ENCODE measurements at places on chromosomes 6 and 20. TPM values are rescaled to one million over a fixed set of nuclear protein-coding genes. Genes with fewer than 3 reads are reported as not detected.

DNA sequence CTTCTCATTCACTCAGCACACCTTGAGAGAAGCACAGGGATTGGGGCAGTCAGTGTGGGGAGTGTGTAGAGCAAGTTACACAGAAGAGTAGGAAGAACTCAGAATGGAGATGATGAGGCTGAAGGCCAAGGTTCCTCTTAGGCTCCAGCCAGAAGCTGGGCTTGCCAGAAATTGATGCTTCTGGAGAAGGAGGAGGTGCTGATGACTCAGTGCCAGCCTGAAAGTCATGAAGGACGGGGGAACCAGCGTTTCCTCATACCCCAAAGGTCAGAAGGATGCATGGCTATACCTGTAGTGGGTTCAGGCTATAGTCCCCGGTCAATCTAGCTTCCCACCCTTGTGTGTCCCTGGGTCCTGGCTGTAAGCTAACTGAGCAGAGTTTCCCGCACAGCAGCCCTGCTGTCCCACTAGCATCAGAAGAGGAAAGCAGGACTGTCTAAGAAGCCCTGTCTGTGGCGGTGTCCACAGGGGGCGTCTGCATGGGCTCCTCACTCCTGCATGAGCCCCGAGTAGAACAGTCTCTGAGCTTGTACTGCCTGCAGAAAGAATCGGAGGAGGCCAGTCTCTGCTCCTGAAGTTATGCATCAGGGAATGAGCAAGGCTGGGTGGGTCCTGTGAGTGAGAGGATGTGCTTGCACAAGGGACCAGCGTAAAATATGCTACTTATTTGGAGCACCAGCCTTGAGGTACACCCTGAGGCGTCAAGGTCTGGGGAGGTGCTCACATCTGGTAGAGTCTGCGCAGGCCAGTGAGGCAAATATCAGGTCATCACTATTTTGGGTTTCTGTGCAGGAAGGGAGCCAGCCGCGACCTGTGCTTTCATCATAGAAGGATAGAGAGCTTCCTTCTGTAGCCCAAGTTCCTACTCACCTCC, 148.5 kb downstream of the MRPL14 start:
- H3K27me3 ChIP-seq = peaks cover 25% of the 10 kb centered on the region
- H3K27ac ChIP-seq = no peak overlapping the region
- no peaks in the 10 kb centered on the region for H3K36me3 ChIP-seq

MPC1 gene
- 19.1 TPM for total RNA-seq

ADISSP gene
- 55.5 TPM for total RNA-seq

DNA sequence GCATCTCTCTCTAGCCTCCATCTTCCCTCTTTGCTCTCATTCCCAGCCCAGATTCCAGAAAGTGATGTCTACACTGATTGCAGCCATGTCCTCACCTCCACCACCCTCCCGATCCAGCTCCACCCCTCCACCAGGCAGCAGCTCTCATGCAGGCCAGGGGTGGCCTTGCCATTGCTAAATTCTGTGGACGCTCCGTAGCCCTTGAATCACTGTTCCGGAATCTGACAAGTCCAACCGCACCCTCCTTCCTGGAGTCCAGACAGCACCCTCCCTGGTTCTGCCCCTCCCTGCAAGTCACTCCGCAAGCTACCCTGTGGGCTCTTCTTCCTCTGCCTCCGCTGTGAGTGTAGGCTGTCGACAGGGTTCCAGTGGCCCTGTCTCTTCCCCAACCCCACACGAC, 26.2 kb downstream of the TNXB start:
- no peak overlapping the region for H3K27ac ChIP-seq
- H3K36me3 ChIP-seq = no peaks in the 10 kb centered on the region
- DNase-seq = no peak
- H3K4me1 ChIP-seq = peaks cover 11% of the 10 kb centered on the region
- no peak overlapping the region for H3K4me3 ChIP-seq

GRCh38 chr6:156425359-156426020, 351.7 kb upstream of the ARID1B start:
- no peaks in the 10 kb centered on the region for H3K36me3 ChIP-seq
- peaks cover 22% of the 10 kb centered on the region for H3K4me1 ChIP-seq

- DNase-seq = no peak
- peaks cover 2% of the 10 kb centered on the region for H3K27me3 ChIP-seq
- H3K36me3 ChIP-seq = no peaks in the 10 kb centered on the region
- H3K4me1 ChIP-seq = no peaks in the 10 kb centered on the region
These were observed 56.5 kb upstream of the TENT5A start for GRCh38 chr6:81808851-81809570.

EPPIN gene
- total RNA-seq = not detected

DNA sequence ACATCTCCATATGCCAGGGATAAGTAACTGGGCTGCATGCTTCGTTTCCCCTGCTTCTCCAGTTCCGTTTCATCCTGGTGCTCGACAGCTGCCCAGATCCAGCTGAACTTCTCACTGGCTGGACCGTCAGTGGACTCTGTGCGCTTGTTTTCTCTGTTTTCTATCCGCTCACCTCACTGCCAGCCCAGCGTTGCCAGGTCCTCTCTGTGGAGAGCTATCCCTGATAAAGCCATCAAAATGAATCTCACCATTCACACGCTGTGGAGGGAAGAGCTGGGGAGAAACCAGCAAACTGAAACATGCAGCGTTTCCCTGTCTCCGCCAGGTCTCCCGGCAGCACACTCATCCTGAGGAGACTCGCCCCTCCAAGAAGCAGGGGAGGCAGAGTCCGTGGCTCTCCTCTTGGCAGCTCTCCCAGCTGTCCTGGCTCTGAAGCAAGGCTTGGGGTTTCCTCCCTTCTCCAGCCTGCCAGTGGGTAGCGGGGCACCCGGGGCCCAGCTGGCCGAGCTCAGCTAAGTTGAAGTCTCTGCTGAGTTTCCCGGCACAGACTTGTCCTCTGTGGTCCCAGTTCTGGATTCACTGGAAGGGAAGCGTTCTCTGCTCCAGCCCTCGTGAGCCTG, 160.9 kb downstream of the DTNBP1 start:
- DNase-seq = no peak
- H3K4me1 ChIP-seq = peaks cover 4% of the 10 kb centered on the region
- H3K36me3 ChIP-seq = peaks cover 48% of the 10 kb centered on the region
- no peak overlapping the region for H3K4me3 ChIP-seq
- no peak overlapping the region for H3K27ac ChIP-seq

Data from activated T-helper 1 cell treated with anti-CD3 and anti-CD28 coated beads, Interleukin-12 subunit alpha, Interleukin-12 subunit beta, Interleukin-2, Interleukin-4 antibody, amounts not matched to agents 30 ng/mL and 10 ng/mL and 1 ng/mL, durations not matched to agents 14 hours and 24 hours and 36 hours (primary cell).